Pancreas (tissue), 10 donors: ENCODE measurements at places on chromosomes 11 and 22. TPM values are rescaled to one million over a fixed set of nuclear protein-coding genes. Genes with fewer than 3 reads are reported as not detected.

NAALADL1 gene
- total RNA-seq, result 1.8 TPM

GAL3ST1 gene
- 6.6 TPM for total RNA-seq

BDNF gene
- total RNA-seq, result 0.09 TPM

TMEM45B gene
- total RNA-seq, result 1.7 TPM

RBM4 gene
- total RNA-seq, result 66.3 TPM

DDX10 gene
- 17.3 TPM for total RNA-seq

CPT1B gene
- total RNA-seq, result 26.8 TPM

CSF2RB gene
- 1.2 TPM for total RNA-seq

RAB39A gene
- 0.90 TPM for total RNA-seq

RAB38 gene
- total RNA-seq, result 0.65 TPM

DNAJB7 gene
- total RNA-seq, result not detected

KCNJ1 gene
- not detected for total RNA-seq

HIPK3 gene
- 44.1 TPM for total RNA-seq

FOSL1 gene
- total RNA-seq, result 0.89 TPM

CAPN1 gene
- 106 TPM for total RNA-seq

ADAMTS15 gene
- 1.0 TPM for total RNA-seq

SAA1 gene
- 48.6 TPM for total RNA-seq

WNT7B gene
- 1.3 TPM for total RNA-seq

TSSK2 gene
- total RNA-seq, result not detected

GAB4 gene
- total RNA-seq, result not detected

TMEM191C gene
- 0.28 TPM for total RNA-seq

RRP8 gene
- total RNA-seq, result 6.3 TPM

PGA5 gene
- 0.83 TPM for total RNA-seq

C1QTNF5 gene
- total RNA-seq, result 9.6 TPM

UFD1 gene
- 24.1 TPM for total RNA-seq
